CD14-positive monocyte (primary cell): ENCODE measurements at places on chromosomes 12 and 14.

- DNase-seq, result peak; percentile 22
These were observed 503 bp downstream of the FBXO21 start for GRCh38 chr12:117189725-117190209.

- DNase-seq, result no peak
These were observed 91.9 kb downstream of the ARMH4 start for GRCh38 chr14:58060077-58060476.

GRCh38 chr12:109264095-109264942 lies 44.8 kb downstream of the FOXN4 start:
- DNase-seq, result no peak

DNA sequence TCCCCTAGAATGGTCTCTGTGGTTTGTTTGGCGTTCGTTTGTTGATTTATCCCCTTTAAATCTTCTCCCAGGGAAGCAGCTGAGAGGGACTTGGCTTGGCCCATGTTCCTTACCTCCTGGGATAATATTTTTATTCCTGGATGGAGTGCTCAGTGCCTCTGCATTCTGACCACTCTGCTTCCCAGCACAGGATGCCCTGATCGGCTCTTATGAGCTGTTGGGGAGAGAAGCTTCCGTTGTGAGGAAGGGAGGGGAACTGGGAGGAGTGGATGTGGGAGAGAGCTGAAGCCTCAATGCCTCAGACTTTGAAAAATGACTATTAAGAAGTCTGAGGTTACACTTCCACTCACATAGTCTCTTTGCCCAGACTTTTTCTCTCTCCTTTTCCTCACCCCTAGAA lies 114.8 kb downstream of the SMOC1 start:
- DNase-seq, result no peak

GRCh38 chr12:122243965-122244364 lies 18.1 kb upstream of the DIABLO start:
- DNase-seq, result no peak

- DNase-seq, result no peak
These were observed 267.6 kb upstream of the PRICKLE1 start for GRCh38 chr12:42857106-42857505.

GRCh38 chr12:71270057-71270456 lies 112.3 kb upstream of the TSPAN8 start:
- no peak for DNase-seq

DNA sequence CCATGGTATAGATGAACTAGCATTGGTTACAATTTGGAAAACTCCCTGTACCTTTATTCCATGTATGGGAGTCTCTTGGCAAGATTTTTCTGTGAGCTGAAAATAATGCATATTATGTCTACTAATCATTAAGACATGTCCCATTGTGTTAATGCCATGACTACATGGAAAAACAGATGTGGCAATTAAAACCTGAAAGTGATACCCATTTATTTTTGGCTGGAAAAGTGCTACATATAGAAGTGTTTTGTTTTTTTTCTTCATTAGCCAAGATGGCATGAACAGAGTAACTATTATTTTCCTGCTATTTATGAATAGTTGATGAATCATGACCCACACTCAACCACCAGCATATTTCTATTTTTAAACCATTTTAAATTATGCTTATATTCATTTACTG lies 58.2 kb downstream of the ALG10B start:
- no peak for DNase-seq

GRCh38 chr14:57277062-57277461 lies 8.3 kb downstream of the AP5M1 start:
- DNase-seq, result no peak

DNA sequence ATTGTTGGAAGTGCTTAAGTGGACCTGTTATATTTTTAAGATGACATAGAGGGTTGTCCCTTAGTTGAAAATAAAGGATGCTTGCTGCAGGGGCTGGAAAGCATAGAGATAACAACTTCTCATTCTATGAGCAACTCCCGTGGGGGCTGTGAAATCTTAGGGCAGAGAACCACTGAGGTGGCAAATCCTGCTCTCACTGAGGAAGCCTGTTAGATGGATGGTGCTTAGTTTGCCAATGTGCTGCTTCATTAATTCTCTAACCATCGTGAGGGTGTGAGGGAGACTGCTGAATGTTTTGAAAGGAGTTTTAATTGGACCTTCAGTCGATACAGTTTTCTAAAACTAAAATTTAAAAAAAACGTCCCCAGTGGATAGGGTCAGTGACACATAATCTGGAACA lies 46.5 kb downstream of the PTPRO start:
- no peak for DNase-seq

GRCh38 chr14:99726538-99727095 lies 42.5 kb downstream of the CYP46A1 start:
- no peak for DNase-seq

DNA sequence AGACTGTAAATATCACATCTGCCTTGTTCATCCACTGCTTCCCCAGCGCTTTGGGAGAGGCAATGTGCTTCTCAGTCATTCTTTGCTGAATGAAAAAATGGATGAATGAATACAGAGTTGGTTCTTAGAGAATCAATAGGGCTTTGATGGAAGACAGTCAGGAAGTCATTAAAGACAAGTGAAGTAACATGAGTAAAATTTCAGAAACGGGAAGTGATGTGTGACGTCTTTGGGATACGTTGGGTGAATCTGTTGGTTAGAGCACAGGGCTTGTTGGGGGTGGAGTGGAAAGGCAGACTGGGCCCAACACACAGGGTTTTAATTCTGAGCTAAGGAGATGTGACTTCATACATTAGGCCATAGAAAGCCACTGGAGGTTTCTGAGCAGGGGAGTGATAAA lies 39.0 kb upstream of the NRXN3 start:
- DNase-seq, result no peak

GRCh38 chr12:3365463-3366411 lies 125.3 kb upstream of the PRMT8 start:
- no peak for DNase-seq

DNA sequence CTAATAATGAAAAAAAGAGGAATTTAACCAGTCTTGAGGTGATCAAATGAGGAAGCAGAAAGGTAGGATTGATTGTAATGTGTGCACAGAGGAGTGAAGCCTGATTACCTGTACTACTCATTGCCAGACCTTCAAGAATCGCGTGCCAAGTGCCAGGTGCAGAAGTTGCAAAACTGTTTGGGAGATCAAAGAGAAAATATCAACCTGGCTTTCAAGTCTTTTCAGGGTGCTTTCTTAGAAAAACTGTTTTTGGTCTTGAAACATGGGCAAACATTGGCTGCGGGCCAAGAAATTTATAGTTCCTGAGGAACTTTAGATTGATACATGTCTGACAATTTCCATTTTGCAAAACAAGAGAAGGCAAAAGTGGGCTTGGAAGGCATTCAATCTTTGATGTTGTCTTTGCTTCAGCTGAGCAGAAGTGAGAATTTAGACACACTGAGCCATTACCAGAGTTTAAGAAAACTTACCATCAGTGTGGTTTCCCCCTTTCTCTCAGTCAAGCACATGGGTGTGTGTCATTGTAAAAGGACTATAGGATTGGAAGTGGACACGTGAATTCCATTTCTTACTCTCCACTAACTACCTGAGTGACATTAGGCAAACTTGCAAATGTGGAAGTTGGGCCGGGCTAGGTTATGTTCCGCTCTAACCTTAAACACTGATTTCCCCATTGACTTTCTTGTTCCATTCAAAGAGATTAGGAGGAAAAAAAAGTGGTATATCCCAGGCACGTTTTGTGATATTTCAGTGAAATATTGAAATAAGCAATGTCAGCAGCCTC lies 486.2 kb downstream of the DIO2 start:
- no peak for DNase-seq

DNA sequence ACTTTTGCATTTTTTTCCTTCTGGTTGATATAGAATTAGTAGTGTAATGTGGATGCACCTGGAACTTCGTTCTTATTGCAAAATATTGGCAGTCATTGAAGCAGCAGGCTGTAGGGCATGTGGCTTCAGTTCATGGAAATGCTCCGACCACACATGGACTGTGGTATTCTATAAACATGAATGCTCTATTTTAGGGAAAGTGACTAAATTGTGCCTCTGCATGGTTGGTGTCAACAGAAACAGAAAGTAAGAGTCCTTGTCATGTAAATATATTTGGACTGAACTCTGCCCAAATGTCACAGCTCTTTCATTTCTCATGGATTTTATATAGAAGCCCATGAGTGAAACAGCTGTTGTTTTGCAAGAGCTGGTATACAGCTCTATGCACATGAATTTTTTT lies 917.0 kb downstream of the LRFN5 start:
- no peak for DNase-seq

GRCh38 chr12:15979096-15980092 lies 68.3 kb downstream of the DERA start:
- DNase-seq, result no peak

- no peak for DNase-seq
These were observed 51.0 kb downstream of the ST8SIA1 start for GRCh38 chr12:22283508-22283907.

DNA sequence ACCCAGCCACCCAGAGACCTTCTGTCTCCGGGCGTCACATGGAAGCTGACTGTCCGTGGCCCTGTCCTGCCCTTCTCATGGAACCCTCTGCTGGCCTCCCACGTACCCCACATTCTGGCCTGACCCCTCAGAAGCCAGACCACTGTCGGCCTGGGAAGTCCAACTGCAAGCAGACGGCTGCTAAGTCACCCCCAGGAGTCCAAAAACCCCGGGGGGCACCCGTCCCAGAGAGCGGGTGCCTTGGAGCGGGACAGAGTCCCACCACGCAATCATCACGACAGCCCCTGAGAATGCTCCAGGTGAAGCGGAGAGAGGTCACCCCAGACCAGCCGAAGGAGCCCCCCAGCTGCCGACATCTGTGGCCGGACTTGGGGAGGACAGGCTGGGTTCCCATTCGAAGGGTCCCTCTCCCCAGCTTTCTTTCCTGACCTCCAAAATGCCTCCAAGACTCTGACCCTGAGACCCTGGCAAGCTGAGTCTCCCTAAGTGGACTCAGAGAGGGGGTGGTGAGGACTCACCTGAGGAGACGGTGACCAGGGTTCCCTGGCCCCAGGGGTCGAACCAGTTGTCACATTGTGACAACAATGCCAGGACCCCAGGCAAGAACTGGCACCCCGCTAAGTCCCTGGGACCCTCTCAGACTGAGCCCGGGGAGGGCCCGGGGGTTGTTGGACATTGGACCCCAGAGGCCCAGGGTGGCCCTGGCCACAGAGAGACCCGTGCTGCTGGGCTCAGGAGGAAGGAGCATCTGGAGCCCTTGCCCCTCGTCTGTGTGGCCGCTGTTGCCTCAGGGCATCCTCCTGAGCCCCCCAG lies 337.1 kb downstream of the TMEM121 start:
- DNase-seq, result no peak

- no peak for DNase-seq
These were observed 8.6 kb downstream of the SETD1B start for GRCh38 chr12:121812320-121812871.

DNA sequence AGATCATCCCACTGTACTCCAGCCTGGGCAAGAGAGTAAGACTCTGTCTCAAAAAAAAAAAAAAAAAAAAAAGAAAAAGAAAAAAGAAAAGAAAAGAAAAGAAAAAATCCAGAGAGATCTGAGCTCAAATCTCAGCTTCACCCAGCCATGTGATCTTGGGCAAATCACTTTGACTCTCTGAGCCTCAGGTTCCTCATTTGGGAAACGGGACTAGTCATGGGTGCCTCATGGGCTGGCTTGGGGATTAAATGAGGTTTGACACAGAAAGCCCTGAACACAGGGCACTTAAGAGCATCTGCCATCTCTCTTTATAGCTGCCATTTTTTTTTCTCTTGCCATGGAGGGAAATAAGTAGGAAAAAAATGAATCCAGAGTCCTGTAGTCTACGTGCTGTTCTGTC lies 86.2 kb upstream of the MYL2 start:
- peak; percentile 16 for DNase-seq

DNA sequence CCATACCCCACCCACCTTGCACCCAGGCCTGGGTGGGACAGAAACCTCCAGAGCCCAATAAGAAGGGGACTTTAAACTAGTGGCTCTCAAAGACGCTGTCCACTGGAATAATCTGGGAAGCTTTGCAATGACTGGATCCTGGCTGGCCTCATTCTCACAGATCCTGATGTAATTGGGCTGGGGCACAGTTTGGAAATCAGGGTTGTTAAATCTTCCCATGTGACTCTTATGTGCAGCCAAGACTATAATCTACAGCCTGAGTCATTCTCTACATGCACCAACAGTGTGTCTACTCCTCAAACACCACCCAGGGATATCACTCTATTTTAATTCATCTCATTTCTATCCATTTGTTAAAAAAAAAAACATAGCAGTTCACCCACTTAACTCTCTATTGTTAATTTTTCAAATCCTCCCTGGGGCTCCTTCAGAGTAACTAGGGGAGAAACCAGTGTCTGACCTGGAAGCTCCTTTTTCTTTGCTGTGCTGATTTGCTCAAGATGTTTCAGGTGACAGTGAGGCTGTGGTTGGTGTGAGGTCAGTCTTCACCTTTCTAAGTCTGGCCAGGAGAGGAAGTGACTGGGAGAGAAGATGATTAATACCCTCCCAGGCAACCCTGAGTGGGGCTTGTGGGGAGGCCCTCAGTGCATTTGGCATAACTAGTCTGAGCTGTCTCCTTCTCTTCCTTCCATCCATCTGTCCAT lies 211.6 kb upstream of the SFSWAP start:
- DNase-seq, result no peak

- no peak for DNase-seq
These were observed 68.5 kb downstream of the RNF34 start for GRCh38 chr12:121468499-121468801.

DNA sequence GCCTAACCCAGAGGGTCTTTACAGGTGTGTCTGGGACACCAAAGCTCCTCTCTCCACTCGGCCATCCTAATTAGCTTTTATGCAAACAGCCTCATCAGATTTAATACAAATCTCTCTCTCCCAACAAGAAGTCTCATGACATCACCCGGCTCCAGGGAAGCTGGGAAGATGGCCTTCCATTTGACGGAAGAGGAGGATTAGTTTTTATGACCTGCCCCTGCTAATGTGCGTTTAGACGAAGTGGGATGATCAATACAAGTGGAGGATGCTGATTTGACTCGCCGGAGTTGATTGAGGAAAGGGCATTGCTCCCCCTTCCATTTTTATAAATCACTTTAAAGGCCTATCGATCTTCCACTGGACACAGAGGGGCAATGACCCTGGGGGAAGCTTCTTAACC lies 239.2 kb downstream of the BCL11B start:
- DNase-seq, result no peak

GRCh38 chr12:23862701-23863100 lies 86.8 kb downstream of the SOX5 start:
- DNase-seq, result no peak

GRCh38 chr14:93956514-93957332 lies 19.6 kb downstream of the ASB2 start:
- no peak for DNase-seq
